CD4-positive, alpha-beta T cell treated with Interleukin-4 for 1 hour (primary cell): ENCODE measurements at places on chromosomes 7 and 10.

GRCh38 chr7:50803359-50804337 lies 21.0 kb upstream of the GRB10 start:
- no peak for DNase-seq

- peak; percentile 89 for DNase-seq
These were observed 2.0 kb downstream of the SRGN start for GRCh38 chr10:69089638-69090599.

DNA sequence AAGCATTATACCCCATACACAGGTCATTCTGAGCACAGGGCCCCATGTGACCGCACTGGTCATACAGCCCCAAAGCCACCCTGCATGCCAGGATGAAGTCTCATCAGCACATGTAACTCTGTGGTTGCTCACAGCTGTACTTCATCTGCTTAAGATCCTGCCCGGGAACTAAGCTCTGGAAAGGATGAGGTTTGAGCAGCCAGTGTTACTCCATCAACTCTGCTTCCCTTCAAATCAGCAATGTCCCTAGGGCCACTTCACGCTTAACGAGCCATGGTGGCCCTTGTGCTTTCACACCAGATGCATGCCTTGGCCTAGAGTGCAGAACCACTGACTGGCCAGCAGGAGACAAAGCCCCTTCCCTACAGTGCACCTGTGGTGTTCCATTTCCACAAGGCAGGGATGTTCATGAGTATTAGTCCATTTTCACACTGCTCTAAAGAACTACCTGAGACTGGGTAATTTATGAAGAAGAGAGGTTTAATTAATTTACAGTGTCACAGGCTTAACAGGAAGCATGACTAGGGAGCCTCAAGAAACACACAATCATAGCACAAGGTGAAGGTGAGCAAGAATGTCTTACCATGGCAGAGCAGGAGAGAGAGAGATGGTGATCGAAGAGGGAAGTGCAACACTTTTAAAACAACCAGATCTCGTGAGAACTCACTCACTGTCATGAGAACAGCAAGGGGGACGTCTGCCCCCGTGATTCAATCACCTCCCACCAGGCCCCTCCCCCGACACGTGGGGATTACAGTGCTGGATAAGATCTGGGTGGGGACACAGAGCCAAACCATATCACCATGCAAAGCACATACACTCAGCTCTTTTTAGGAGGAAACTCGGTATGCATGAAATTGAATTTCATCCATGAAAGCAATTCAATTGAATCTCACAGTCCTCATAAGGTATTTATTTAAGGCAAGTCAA lies 149.0 kb upstream of the CDCA7L start:
- DNase-seq = no peak

DNA sequence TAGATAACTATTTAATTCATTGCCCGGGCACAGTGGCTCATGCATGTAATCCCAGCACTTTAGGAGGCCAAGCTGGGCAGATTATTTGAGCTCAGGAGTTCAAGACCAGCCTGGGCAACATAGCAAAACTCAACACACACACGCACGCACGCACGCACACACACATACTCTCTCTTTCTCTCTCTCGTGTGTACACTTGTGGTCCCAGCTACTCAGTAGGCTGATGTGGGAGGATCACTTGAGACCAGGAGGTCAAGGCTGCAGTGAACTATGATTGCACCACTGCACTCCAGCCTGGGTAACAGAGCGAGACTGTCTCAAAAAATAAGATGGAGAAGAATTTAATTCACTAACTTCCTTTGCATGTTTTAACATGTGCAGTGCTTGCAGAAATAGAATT lies 38.1 kb downstream of the PTPN12 start:
- DNase-seq = no peak

- DNase-seq = no peak
These were observed 9.8 kb downstream of the ATP6V1F start for GRCh38 chr7:128872394-128872824.

GRCh38 chr10:79434821-79435251 lies 10.6 kb downstream of the ZCCHC24 start:
- no peak for DNase-seq

DNA sequence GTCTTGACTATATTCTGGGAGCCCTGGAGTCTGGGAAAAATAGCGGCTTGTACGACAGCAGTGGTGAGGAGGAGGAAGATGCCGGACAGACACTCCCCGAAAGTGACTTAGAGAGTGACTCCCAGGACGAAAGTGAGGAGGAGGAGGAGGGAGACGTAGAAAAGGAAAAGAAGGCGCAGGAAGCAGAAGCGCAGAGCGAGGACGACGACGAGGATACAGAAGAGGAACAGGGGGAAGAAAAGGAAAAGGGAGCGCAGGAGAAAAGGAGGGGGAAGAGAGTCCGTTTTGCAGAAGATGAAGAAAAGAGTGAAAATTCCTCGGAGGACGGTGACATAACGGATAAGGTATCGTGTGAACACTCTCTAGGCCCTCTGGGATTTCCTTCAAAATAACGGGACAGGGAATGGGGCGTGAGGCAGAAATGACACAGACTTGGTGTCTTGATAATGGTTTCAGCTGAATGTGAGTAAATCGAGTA lies 908 bp downstream of the NOM1 start:
- no peak for DNase-seq

GRCh38 chr10:11285171-11285570 lies 267.5 kb downstream of the CELF2 start:
- DNase-seq = no peak

DNA sequence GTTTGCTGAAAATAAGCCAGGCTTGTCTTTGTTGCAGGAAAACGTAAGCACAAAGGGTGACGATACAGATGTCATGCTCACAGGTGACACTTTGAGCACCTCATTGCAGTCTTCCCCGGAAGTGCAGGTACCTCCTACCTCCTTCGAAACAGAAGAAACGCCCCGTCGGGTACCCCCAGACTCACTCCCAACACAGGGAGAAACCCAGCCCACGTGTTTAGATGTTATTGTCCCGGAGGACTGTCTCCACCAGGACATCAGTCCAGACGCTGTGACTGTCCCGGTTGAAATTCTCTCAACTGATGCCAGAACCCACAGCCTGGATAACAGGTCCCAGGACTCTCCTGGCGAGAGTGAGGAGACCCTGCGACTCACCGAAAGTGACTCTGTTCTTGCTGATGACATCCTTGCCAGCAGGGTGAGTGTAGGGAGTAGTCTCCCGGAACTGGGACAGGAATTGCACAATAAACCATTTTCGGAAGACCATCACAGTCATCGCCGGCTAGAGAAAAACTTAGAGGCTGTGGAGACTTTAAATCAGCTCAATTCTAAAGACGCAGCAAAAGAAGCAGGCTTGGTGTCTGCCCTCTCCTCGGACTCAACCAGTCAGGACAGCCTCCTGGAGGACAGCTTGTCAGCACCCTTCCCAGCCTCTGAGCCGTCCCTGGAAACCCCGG lies 18.3 kb upstream of the BHLHA15 start:
- no peak for DNase-seq
